ENCODE measurements at places on chromosomes 7 and 10.

DNA sequence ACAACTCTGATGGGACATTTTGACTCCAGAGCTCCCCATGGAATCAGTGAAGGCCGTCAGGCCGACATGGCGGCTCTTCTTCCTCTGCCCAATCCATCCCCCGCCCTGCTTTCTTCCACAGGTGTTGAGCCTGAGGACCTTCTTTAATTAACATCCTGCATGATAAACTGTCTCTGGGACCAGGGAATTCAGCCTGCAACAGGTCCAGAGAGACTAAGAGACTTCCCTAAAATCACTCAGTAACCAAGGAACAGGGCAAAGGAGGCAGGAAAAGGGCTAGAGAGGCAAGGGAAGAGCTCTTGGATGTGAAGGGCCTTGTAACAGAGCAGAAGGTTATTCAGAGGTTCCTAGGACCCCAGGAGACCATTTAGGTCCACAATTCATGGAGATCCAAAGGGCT is 6.0 kb upstream of the PDLIM1 start:
- DNase-seq: no peak

DNA sequence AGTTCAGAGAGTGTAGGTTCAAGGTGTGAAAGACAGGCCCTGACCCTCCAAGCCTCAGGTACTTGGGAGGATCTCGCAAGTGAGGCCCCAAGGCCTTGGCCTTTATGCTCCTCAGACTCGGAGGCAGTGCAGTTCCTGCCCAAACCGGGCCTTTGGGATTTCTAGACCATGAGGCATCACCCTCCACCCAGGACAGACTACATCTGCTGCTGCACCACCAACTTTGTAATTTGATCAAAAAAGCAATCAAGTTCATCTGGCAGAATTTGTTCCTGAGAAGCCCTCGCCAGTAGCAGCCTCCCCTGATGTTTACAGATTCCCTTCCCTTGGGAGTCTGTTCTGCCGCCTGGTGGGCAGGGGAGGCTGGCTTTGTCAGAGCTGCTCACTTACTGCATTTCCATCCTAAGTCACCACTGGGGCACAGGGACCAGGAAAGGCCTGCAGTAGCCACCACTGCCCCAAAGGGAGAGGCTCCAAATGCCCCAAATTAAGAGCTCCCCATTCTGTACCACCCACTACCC is 2.1 kb downstream of the CAMK2G start:
- DNase-seq: no peak

GRCh38 chr10:129579228-129579627 is 112.2 kb downstream of the MGMT start:
- DNase-seq: no peak

GRCh38 chr10:63157845-63158624 is 24.9 kb downstream of the NRBF2 start:
- peak; percentile 41 for DNase-seq

GRCh38 chr10:107732045-107732444 is 567.5 kb upstream of the SORCS1 start:
- DNase-seq: no peak

- DNase-seq: no peak
These were observed 46.7 kb downstream of the BMPR1A start for GRCh38 chr10:86803156-86803555.

- no peak for DNase-seq
These were observed 335.1 kb downstream of the XPNPEP1 start for GRCh38 chr10:109588259-109588658.

- DNase-seq: no peak
These were observed 71.5 kb downstream of the EBF3 start for GRCh38 chr10:129892548-129893052.

GRCh38 chr7:45129181-45129800 is 17.8 kb upstream of the TBRG4 start:
- DNase-seq: no peak

DNA sequence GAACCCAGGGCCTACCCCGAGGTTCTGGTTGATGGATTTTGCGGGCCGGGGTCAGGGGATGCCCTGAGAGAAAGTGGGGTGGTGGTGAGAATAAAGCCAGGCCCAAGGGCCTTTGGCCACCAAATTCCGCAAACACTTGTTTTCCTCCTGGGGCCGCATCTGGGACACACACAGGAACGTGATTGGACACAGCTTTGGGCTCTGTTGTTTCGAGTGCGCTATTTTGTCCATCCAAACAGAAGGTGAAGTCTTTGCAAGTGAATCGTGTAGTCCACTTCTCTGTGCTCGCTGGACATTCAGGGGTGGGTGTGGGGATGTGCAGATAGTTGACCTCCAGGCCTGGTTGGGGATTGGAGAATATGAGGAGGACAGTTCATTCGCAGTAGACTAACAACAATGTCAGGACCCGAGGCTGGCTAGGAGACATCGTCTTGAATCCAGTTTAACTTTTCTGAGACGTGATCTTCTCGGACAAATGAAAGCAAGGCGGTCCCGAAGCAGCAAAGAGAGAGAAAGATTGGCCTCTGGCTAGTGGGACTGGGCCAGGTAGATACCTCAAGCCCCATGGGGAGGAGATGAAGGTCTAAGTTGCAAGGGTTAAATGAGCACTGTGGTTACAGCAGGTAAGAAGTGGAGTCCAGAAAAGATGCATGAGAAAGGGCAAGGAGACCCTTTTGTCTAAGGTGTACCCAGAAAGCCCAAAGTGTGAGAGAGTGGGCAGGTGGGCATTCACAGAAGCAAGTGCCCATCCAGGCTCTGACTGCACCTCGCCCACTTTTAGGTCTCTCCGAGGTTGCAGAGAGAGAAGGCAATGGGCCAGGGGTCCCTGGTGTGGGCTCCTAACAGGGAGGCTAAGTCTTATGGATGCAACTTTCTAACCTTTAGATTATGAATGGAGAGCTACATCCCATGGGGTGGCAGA is 764 bp upstream of the FAM131B start:
- DNase-seq: no peak

DNA sequence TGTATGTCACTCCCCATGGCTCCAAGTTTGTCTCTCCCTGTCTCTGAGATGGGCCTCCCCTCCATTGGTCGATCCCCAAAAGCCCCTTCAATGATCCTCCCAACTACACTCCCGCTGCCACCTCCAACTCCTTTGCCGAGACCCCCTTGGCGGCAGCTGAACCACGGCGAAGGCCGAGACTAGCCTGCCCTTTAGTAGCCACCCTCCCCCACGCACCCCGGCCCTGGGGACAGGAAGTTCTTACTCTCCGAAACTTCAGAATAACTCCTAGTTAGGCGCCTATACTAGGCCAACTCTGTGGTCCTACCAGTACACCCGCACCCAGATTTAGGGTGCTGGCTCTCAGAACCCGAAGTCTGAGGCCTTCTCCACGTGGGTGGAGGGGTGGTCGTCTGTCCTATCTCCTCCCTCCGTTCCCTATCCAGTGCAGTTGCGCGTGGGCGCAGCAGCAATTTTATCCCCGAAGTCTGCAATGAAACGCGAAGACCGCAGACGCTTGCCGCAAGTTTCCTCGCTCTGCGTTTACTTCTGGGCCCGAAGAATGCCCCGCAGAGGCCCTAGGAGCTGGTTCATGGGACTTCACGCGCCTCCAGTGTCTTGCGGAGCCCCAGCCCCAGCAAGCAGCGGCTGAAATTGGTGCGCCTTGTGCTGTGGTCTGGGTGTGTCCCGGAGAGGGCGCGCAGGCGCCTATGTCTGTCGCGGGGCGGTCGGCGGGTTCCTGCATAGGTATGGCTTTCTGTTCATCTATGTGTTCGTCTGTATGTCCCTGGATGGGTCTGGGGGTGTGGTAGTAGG is 82.6 kb upstream of the SLF2 start:
- no peak for DNase-seq

- no peak for DNase-seq
These were observed 31.4 kb downstream of the ZNF438 start for GRCh38 chr10:31000071-31000782.

DNA sequence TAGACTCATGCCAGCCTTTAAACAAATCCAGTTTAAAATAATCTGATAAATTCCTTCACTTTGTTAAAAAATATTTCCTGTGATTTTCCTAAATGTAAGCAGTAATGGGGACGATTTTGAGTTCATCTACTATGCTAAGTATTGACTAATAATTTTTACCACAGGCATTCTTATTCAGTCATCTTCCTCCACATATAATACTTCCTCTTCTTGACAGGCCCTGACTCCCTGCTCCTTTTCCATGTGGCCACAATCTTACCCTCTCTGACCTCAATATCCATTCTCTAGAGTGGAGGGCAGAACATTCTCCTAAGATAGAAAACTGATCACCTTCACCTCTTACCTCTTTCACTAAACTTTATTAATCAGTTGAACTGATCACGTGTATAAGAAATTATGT is 7.8 kb downstream of the DNAJC2 start:
- DNase-seq: no peak

DNA sequence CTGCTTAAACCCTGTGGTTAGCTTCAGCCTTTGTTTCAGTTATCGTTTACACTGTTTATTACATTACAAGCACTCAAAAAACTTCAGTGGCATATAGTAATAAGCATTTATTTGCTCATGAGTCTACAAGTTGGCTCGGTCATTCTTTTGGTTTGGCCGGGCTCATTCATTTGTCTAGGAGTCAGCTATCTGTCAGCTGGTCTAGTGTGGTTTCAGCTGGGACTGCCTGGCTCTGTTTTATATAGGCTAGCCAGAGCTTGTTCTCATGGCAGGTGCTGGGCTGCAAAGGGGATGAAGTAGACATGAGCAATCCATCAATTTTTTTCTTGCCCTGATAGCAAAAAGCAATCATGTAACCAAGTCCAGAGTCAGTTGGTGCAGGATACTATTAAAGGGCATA is 103.6 kb downstream of the MKLN1 start:
- no peak for DNase-seq

- no peak for DNase-seq
These were observed 114.8 kb upstream of the NPY start for GRCh38 chr7:24169077-24169624.

- no peak for DNase-seq
These were observed 62.5 kb upstream of the CAPZA2 start for GRCh38 chr7:116799916-116800315.

GRCh38 chr10:112262546-112262945 is 20.7 kb upstream of the TECTB start:
- no peak for DNase-seq

GRCh38 chr7:36185756-36186155 is 32.7 kb downstream of the EEPD1 start:
- no peak for DNase-seq

DNA sequence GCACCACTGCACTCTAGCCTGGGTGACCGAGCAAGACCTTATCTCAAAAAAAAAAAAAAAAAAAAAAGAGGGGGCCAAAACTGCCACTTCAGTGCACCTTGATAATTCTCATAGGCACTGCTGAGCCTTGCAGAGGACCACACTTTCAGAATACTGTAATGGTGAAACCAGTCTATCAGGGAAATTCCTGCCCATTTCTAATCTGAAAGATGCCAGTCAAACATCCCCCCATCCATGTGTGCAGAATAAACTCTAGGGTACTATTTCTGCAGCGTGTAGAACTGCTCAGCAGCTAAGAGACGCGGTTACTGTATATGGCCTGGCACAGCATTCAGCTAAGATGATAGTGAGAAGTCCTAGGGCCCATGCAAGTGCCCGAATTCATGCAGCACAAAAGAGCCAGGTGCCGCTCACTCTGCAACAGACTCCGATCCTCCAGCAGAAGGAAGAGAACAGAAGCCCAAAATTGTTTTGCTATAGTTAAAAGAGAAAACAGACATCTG is 286.8 kb upstream of the KLF14 start:
- DNase-seq: no peak

- DNase-seq: no peak
These were observed 391.8 kb upstream of the ETV1 start for GRCh38 chr7:14381306-14381705.

DNA sequence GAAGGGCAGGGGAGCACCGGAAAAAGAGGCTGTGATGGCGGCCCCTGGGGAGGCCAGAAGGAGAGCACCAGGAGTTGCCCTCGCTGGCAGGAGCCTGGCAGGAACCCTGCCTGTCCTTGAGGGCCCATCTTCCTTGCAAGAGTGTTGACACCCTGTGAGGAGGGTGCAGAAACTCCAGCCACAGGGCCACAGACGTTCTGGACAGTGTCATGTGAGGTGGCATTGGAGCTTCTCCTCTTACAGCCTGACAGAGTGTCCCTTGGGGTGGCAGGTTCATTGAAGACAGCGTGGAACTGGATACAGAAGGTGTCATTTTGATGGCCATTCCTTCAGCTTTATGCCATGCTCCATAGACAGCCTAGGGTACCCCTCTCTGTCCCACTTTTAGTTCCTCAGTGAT is 54.2 kb downstream of the RBM20 start:
- no peak for DNase-seq

DNA sequence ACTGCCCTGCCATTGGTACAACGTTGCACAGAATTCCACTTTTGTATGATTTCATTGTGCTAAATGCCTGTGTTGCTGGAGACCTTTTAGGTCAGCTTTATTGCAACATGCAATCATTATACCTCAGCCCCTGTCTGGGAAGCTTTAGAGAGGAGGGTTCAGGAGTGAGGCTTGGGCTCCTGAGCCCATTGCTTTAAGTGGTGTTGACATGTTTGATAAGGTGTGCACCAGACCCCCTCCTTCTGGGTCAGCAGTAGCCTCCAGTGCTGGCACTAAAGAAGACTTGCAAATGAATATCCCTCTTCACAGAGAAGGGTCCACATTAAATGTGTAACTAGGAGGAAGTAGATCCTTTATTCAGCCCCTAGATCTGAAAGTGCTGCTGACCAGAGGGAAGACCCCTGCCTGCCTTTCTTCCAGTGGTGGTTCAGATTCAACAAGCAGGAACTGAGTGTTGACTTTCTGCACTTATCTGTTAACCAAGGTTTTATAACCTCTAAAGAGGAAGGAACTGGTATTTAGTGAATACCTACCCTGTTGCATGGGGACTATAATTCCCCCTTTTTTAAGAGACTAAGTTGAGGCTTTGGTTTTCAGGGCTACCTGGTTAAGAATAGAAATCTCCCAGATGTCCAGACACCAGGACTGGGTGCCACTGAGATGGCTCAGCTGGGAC is 369.4 kb upstream of the IGFBP3 start:
- no peak for DNase-seq

DNA sequence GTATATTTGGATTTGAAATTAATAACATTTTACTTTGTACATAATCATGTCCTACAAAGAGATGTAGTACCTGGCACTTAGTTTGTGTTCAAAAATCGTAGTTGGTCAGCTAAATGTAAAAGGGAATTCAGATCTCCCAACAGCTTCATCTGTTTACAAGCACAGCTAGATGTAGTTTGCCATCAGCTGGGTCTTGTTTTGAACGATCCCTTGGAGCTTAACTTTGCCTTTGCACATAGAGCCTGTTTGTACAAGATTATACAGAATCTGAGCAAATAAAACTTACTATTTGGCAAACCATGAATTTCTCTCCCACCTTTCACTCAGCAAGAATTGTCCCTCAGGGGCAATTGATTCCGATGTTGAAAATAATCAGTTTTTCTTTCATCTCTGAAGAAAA is 36.1 kb upstream of the ADD3 start:
- no peak for DNase-seq

DNA sequence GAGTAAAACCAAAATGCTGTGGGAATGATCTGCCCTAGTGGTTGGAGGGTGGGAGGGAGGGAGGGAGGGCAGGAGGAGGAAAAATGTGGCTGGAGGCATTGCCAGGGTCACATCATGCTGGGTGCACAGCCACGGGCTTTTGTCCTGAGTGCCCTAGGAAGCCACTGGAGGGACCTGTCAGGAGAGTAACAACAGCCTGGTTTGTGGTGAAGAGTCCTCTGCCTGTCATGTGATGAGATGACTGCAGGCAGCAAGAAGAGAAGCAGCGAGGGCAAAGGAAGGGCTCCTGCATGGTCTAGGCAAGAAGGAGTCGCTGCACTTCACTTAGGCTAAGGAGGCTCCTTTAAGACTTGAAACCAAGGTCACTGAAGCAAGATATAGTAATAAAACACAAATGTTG is 65.6 kb downstream of the PKD1L1 start:
- no peak for DNase-seq

GRCh38 chr7:155979566-155979965 is 167.3 kb upstream of the SHH start:
- no peak for DNase-seq

- DNase-seq: no peak
These were observed 105.1 kb downstream of the FAM107B start for GRCh38 chr10:14669576-14669975.
